ENCODE measurements at places on chromosomes 5 and 9. TPM values are rescaled to one million over a fixed set of nuclear protein-coding genes. Genes with fewer than 3 reads are reported as not detected.

The AGXT2 gene
- not detected for total RNA-seq

The CCL28 gene
- total RNA-seq, result 5.4 TPM

The EQTN gene
- total RNA-seq, result not detected

- no peak for DNase-seq
Observed at GRCh38 chr5:7192016-7192415, 203.9 kb upstream of the ADCY2 start.

GRCh38 chr5:113250341-113250953, 184.3 kb downstream of the TSSK1B start:
- DNase-seq, result no peak

DNA sequence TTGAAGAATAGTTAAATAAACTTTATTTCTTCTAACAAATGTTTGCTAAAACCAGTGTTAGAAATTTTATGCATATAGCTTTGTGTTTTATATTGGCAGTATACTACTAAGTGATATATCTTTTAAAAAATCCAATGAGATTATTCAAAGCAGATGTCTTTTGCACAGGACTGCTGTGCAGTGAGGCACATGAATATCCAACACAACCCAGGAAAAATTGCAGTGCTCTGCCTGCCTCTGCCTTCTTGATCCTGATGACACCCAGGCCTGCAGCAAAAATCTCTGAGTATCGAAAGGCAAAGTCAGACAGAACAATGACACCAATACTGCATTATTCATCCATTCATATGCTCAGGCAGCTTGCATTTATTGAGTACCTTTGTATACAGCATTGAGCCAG, 1076.5 kb upstream of the ARRDC3 start:
- no peak for DNase-seq

- DNase-seq, result peak; percentile 63
Observed at GRCh38 chr9:133792721-133793470, 54.7 kb upstream of the SARDH start.

The PGM5 gene
- not detected for total RNA-seq

DNA sequence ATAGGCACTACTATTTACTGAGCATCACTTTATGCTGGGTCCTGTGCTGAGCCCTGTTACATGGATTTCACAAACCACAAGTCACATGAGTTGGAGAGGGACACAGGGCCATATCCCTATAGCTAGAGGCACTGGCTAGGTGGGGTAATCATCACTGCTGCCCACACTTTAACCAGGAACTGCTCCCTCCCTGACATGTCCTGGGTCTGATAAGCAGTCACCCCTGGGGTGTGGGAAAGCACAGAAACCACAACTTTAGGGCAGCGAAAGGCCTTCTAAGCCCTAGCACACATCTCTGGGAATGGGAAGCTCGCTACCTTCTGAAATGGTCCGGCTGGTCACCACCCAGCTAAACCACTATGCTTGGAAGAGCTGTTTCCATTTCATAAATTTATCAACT, 15.0 kb downstream of the TBC1D2 start:
- DNase-seq, result no peak

DNA sequence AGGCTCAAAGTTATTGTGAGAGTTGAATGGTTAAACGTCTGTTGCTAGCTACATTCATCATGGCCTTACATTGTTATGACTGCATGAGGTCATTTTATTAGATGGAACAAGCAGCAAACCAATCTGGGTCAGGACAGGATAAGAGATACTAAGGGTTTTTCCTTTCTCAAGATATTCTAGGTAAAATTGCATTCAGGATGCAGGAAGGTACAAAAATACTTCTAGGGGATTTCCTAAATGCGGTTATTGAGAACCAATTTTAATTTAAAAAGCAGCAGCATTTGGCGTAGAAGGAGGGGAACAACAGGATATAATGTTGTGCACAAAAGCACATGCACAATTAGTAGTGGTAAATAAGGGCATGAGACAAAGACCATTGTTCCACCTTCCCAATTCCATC, 39.2 kb upstream of the LURAP1L start:
- DNase-seq, result no peak

DNA sequence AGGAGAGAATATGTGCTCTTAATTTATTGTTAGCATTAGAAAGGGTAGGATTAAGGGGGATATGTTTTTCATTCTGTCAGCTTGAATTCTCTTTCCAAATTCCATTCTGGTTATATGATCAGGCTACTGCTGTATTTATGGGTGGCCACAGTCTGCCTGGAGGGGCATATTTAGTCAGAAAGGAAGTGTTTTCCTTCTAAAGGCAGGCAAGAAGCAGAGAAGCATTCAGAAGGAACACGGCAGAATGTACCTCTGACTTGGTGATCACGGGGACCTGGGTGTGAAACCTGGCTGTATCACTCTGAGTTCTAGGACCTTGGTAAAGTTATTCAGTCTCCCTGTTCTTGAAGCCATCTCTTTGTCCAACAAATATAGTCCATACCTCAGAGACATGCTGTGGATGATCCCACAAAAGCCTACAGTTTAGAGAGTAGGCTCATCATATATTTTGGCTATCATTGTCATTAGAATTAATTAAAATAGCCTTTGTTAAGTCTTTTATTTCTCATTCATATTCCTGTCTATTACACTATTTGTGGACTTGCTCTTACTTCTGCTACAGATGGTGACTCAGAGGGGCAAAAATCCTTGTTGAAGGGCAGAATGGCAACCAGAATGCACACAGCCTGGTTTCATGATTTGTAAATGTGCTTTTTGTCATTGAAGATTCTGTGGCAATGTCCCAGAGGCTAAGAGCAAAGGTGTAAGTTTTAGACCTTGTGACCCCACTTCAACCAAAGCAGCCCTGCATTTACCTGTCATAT, 2.7 kb downstream of the TNC start:
- DNase-seq, result no peak

DNA sequence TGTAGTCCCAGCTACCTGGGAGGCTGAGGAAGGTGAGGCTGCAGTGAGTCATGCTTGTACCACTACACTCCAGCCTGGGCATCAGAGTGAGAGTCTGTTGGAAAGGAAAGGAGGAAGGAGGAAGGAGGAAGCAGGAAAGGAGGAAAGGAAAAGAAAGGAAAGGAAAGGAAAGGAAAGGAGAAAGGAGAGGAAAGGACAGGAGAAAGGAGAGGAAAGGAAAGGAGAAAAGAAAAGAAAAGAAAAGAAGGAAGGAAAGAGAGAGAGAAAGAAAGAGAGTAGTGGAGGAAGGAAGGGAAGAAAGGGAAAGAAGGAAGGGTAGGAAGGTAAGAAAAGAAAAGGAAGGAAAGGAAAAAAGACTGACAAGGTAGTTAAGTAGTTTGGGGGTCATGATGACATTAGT, 162.6 kb upstream of the SLC12A2 start:
- DNase-seq, result no peak

GRCh38 chr5:129771058-129771838, 23.4 kb downstream of the MINAR2 start:
- DNase-seq, result peak; percentile 76

DNA sequence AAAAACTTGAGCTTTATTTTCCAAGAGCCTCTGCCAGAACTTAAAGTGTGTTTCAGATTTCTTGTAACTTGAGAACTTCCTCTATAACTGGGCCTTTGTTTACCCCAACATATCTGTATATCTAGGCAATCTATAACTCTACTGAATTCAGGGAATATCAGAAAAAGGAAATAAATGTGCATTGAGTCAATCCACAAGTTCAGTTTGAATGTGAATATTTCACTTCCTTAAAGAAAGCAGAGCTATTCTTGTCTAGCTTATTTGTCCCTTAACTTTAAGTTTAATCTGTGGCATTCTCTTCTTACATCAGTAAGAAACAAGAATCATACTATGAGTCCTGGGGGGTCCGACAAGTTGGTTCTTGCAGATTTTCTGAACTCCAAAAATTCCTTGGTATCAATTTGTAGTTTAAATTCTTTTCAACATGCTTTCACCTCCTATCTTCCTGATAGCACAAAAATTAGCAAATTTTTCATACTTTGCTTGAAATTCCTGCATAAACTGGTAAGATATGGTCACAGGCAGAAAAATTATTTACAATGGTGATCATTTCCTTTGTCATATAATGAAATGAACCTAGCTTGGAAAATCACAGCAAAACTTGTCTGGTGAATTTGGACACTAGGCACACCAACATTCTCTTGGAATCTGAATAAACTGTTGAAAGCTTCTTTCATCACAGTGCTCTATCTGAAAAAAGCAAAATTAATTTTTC, 19.8 kb upstream of the ITGA1 start:
- DNase-seq, result no peak

DNA sequence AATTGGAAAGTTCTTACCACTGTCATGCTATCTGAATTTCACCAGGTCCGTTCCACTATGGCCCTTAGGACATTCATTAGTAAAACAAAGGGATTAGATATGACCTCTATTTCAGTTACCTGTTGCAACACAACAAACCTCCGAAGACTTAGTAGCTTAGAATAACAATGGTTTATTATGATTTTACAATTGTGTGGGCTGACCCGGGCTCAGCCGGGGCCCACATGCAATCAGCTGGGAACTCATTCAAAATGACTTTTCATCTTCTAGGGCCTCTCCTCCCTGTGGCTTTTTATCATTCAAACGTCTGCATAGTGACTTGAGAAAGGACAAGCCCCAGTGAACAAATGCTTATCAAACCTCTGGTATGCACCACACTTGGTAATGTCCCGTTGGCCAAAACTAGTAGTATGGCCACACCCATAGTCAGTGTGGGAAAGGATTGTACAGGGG, 2.3 kb upstream of the FBXW11 start:
- no peak for DNase-seq

- no peak for DNase-seq
Observed at GRCh38 chr5:78751872-78752271, 103.3 kb upstream of the LHFPL2 start.

The IL4 gene
- not detected for total RNA-seq

The TEX48 gene
- not detected for total RNA-seq

The SELENOP gene
- total RNA-seq, result not detected

DNA sequence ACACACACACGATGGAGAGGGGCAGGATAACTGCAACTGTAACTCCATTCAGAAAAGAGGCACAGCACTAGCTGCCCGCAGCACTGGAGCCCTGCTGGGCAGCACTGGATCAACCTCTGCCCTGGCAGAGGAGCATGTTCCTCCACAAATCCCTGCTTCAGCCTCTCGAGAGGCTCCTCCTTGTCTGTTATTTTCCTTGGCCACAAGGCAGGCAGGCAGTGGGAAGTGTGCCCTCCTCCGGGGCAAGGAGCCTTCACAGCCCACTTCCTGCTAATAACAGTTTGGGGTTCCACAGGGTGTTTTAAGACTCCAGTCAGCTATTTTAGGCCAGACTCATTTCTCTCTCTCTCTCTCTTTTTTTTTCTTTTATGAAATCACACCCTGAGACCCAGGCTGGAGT, 11.8 kb downstream of the FXN start:
- DNase-seq, result no peak

DNA sequence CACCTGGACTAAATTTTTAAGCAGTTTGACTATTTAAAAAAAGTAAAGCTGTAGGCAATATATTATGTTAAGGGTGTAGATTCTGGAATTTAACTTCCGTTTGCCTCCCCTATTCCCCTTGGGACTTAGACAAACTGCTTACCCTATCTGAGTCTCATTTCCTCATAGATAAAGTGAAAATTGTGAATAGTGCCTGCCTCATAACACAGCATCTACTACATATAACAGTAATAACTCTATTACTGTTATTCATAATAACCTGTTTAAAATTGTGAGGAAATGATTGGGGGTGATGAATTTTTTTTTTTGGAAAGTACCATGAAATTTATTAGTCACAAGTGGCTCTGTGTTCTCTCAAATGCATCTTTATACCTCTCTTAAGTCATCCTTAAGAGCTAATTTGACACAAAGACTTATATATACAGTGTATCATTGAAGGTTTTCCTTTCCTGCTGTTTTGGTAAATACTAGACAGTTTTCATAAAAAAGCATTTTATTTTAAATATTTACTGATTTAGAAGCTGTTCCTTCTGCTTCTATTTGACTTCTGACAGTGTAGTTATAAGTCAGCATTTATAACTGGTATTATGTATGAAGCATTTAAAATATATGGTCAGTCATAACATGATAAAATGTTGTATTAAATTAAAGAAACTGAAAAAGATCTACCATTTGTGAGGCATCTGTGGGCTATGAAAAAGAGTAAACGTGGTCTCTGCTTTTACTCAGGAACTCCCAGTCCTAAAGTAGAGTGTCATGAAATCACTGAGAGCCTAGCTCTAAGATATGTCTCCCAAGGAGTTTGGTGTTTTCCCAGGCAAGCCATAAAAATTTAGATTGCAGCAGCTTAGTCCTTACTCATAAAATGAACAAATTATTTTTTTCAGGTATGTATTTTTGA, 46.4 kb downstream of the MCCC2 start:
- no peak for DNase-seq

GRCh38 chr9:1052365-1053281, 2.5 kb downstream of the DMRT2 start:
- DNase-seq, result no peak

The PRRC2B gene
- total RNA-seq, result 171 TPM

DNA sequence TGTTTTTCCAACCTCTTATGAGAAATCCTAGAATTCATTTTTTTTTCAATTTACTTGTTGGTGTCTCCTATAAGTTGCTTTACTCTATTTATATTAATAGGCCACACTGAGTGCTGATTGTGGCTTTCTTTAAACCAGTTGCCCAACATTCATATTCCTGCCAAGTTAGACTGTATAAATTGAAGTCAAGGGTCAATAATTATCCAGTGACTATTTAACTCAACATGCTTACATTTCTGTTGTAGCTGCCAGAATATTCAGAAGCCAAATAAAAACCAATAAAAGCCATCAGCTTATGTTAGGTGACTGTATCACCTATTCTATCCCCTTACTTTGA, 169.0 kb downstream of the PTPRD start:
- no peak for DNase-seq

The F2RL1 gene
- total RNA-seq, result 2.9 TPM

DNA sequence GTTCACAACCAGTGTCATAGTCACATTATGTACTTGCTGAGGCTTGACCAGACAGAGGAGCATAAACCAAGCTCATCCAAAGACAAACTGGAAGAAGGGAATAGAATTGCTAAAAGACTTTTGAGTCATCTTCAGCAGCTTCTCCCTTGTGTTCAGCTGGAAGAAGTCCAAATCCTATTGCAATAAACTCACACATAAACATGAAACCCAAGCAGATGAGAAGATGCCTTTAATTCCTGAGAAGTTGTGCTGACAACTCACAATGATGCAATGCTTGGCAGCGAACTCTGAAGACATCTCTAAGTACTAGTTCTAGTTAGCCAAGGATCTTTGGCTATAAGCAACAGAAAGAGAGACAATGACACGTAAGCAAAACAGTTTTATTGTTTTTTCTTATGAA, 642.1 kb downstream of the KCTD16 start:
- DNase-seq, result no peak

DNA sequence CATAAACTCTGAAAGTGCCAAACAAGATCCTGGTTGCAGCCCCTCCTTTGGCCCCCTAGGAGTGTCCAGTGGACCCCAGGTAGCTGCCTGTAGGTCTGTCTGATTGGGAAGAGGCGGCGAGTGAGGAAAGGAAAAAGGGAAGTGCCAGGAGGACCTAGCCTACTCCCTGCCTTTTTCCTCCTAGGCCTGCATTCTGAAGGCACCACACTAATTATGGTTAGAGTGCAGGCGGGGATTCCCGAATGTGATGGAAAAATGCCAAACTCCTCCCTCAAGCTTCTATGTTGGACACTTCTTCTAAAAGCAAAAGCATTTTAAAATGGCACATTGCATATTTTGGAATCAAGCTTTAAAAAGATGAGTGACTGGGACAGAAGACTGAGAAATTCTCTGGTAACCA, 83.2 kb upstream of the SMIM15 start:
- no peak for DNase-seq

Measured in activated naive CD4-positive, alpha-beta T cell treated with anti-CD3 and anti-CD28 coated beads for 36 hours (primary cell).